ENCODE measurements at places on chromosomes 4 and X.

- no peak for DNase-seq
Measured at GRCh38 chr4:1170976-1171310, 1.4 kb downstream of the SPON2 start.

- DNase-seq = no peak
Measured at GRCh38 chr4:187711586-187711985, 284.0 kb upstream of the ZFP42 start.

GRCh38 chrX:40388441-40388840 lies 192.3 kb upstream of the ATP6AP2 start:
- no peak for DNase-seq

- no peak for DNase-seq
Measured at GRCh38 chrX:77617206-77617605, 168.8 kb downstream of the ATRX start.

GRCh38 chr4:140777386-140777785 lies 21.2 kb upstream of the TBC1D9 start:
- no peak for DNase-seq

DNA sequence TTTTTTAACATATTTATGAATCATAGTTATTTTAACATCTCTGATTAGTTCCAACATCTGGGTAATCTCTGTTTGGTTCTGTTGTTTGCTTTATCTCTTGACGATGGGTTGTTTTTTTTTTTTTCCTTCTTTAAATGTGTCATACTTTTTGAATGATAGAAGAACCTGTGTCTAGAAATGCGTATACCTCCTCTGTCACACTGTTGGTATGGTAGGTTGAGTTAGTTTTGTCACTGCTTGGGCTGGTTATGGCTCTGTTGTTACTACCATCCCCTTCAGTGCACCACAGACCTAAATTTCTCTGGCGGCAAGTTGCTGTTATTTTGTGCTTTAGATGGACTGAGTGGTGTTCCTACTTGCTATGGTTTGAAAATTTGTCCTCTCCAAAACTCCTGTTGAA lies 16.8 kb downstream of the STIM2 start:
- DNase-seq = no peak

DNA sequence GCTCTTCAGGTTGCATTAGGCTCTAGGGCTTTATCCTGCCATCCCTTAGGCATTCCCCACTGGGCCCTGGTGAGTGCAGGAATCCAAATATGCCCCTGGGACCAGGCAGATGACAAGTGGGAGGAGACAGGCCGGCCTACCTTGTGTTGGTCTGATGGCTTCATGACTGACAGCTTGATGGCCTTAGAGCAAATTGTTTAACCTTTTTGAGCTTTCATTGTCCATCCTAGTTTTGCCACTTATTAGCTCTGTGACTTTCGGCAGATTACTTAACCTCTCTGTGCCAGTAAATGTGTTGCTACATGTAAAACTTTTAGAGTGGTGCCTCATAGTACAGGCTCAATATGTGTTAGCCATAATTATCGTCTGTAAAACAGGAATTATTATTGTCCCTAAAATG lies 4.4 kb downstream of the KIT start:
- DNase-seq = no peak

- no peak for DNase-seq
Measured at GRCh38 chrX:15188039-15188438, 81.8 kb downstream of the ASB9 start.

- DNase-seq = no peak
Measured at GRCh38 chr4:168584321-168584771, 87.5 kb downstream of the PALLD start.

- no peak for DNase-seq
Measured at GRCh38 chrX:46404774-46405173, 140.4 kb downstream of the ZNF674 start.

- no peak for DNase-seq
Measured at GRCh38 chr4:40744218-40744617, 5.5 kb upstream of the NSUN7 start.

- no peak for DNase-seq
Measured at GRCh38 chrX:129786210-129786651, 6.5 kb downstream of the SASH3 start.

GRCh38 chr4:52718123-52718522 lies 33.1 kb downstream of the ERVMER34-1 start:
- no peak for DNase-seq

- no peak for DNase-seq
Measured at GRCh38 chr4:118826723-118827444, 9.0 kb downstream of the SEC24D start.

DNA sequence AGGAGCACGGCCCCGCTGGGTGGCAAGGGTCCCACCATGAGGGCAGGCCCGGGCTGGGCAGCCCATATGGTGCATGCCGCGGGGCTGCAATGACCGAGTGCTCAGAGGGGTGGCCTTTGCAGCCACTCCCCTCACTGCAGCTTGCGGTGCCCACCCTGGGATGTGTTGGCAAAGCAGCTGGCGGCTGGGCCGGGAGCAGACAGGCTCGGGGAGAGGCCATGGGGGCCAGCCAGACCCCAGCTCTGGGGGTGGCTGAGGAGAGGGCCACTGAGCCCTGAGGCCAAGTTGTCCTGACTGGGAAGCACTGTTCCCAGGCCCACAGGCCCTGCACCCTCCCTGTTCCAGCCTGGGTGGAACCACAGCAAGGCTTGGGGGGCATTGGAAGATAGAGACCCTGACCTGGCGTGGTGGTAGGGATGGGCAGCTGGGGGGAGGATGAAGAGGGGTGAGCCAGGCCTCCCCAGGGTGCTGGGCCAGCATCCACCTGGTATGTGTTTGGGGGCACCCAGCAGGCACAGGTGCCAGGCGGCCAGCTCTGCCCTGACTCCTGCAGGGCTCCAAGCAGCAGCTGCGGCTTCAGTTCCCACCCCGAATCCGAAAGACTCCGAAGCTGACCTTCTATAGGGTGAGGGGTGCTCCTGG lies 18.4 kb upstream of the RNF4 start:
- DNase-seq = no peak

DNA sequence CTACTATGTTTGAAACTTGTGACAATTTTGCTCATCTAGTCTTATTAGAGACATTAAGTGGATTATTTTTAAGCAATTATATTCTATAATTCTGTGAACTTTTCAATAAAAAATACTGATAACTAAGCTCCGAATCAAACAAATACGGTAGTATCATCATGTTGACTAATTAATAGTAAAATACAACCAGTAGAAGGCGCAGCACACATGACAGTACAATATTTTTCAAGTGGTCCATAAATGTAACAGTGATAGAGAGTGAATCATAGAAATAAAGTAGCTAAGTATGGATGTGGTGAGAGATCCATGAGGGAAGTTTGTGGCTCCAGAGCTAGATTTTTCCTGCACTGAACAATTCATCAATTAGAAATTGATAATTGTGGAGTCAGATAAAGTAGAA lies 666.2 kb downstream of the KCTD8 start:
- no peak for DNase-seq

- no peak for DNase-seq
Measured at GRCh38 chr4:7624396-7624980, 189.8 kb upstream of the PSAPL1 start.

DNA sequence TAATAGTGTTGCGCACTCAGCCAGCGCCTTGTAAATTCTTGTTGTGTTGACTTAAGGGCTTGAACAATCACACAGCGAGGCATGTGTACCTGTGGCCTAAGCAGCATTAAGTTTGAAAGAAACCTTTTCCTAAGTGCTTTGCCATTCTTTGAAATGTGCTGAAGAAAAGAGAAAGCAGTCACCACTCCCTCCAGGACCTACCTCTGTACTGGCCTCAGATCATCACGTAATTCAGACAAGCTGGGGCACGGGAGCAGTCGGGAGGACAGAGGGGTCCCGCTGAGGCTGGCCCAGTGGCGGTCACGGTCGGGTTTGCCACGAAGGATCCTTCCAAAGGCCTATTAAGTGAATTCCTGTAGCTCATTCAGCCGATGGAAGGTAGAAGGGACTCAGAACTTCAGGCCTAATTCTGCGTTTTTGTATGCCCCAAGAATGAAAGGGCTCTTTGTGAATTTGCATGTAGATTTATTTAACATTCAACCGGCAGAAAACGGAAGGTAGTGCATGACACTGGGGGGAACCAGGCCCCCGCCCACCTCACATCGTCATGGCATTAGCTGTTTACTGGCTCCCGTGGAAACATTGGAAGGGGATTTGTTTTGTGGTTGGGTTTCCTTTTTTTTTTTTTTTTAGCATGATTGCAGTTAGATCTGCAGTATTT lies 106.3 kb downstream of the TRAPPC11 start:
- DNase-seq = no peak

- DNase-seq = no peak
Measured at GRCh38 chr4:40365766-40366165, 30.6 kb downstream of the CHRNA9 start.

DNA sequence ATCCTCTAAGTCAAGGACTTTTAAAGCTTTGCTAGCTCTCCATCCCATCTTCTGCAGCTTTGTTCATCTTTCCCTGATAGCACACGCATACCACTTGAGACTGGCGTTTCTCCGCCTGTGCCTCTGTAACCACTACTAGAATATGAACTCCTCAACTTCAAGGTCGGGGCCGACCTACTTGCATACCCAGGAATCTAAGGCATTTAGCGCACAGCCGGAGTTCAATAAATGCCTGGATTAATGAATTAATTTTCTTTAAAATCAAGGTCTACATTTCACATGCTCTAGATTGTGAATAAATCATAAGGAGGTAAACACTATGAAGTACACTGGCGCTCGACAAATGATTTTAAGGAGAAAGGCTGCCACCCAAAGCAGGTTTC lies 89.3 kb downstream of the HNRNPD start:
- DNase-seq = no peak

GRCh38 chr4:75118739-75119138 lies 185.8 kb downstream of the PARM1 start:
- no peak for DNase-seq

GRCh38 chrX:141642979-141643378 lies 53.5 kb downstream of the SPANXA2 start:
- no peak for DNase-seq

GRCh38 chr4:86755388-86755787 lies 93.8 kb downstream of the SLC10A6 start:
- DNase-seq = no peak

- DNase-seq = no peak
Measured at GRCh38 chr4:24836661-24837242, 41.4 kb downstream of the SOD3 start.

DNA sequence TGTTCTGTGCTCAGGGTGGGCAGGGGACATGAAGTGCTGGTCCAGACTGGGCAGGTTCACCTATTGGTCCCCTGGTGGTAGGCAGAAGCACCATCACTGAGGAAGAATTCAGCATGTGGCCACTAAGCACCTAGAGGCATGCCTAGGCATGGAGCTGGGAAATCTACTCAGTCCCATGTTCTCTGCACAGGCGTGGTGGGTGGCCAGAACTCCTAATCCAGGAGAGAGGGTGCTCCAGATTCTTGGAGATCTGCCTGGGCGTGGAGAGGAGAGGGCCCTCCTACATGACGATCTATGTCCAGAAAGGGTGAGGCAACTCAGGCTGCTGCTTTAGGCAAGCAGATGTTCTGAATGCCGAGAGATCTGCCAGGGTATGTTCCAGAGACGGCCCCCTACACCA lies 44.6 kb upstream of the MAGEC2 start:
- no peak for DNase-seq

DNA sequence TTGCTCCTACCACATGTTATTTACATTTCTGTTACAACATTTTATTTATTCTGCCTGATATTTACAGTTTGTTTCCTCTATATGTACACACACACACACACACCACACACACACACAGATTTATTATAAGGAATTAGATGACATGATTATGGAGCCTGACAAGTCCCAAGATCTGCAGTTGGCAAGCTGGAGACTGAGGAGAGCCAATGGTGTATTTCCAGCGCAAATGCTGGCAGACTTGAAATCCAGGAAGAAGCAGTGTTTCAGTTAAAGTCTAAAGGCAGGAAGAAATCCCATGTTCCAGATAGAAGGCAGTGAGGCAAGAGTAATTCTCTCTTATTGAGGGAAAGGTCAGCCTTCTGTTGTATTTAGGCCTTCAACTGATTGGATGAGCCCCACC lies 1.8 kb upstream of the KLHL4 start:
- no peak for DNase-seq

DNA sequence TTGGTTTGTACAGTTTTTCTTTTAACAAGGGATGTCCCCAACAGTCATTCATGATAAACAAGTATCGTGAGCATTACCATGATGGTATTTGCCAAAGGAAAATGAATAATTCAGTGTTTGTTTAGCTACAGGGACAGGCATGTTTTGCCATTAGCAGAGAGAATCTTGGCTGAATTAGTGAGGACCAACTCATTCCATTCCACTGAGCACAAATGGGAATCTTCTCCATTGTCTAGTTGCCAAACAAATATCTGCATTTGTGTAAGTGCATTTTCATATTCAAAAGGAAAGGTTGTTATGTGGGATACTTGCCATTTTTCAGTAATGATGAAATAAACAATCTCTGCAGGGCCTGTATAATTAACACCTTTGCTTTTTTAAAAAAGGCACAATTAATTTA lies 1762.6 kb downstream of the RPA4 start:
- no peak for DNase-seq

- no peak for DNase-seq
Measured at GRCh38 chrX:4579480-4579879, 866.0 kb upstream of the PRKX start.

- no peak for DNase-seq
Measured at GRCh38 chrX:79089896-79090584, 54.4 kb upstream of the GPR174 start.

DNA sequence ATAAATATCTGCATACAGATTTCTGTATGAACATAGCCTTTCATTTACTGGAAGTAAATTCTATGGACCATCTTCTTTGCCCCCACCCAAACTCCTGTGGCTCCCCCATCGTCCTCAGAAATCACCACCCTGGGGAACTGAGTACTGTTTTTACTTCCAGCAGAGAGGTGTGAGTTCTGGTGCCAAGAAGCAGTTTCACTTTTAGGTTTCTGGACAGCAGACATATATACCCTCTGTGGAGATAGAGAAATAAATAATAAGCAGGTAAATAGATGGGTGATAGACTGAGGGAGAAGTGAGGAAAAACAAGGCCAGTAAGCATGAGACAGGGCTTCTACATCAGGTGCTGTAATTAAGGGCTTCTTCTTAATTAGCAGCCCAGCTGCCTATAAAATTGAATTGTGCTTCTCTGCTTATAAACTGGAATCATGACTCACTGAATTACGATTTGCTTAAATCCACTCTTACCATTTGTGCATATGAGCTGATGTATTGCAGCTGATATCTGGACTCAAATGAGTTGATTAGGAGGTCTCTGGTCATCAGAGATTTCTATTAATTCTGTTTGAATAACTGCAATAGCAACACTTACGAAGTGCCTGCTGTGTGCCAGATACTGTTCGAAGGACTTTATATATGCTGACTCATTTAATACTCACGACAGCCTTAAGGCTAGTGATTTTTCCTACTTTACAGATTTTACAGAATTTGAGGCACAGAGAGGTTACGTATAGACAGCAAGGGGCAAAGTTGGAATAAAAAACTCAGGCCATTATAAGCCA lies 60.8 kb upstream of the DHX15 start:
- DNase-seq = no peak

DNA sequence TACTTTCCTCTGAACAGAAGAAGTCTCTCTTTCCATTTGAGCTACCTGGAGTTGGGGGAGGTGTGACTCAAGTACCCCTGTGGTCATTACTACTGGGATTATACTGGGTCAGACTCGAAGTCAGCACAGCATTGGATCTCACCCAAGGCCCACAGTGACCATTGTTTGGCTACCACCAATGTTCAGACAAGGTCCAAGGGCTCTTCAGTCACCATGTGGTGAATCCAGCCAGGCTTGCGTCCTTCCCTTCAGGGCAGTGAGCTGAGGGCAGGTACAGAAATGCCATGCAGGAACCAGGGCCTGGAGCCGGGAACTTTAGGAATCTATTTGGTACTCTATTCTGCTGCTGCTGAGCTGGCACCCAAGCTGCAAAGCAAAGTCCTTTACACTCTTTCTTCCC lies 5.5 kb upstream of the SLC4A4 start:
- DNase-seq = no peak
